Stimulated activated CD8-positive, alpha-beta memory T cell treated with anti-CD3 and anti-CD28 coated beads, Interleukin-4, amount 100 ng/mL, for 24 hours (primary cell): ENCODE measurements at places on chromosomes 3 and 15.

DNA sequence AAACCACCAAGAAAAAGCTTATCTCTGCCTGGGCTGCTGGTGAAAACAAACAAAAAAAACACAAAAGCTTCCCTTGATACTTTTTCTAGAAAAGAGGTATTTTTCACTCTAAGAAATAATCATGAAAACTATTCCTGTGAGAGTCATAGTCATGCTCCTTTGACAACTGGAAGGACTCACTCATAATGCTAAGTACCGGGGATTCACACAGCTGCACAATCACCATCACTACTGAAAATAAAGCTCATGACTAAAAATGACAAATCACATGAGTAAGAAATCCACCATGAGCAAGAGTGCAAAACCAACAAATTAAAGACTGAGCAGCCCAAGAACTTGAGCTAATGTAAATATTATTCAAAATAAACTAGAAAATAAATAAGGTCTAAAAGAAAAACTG, 10.6 kb upstream of the POU1F1 start:
- DNase-seq, result no peak

DNA sequence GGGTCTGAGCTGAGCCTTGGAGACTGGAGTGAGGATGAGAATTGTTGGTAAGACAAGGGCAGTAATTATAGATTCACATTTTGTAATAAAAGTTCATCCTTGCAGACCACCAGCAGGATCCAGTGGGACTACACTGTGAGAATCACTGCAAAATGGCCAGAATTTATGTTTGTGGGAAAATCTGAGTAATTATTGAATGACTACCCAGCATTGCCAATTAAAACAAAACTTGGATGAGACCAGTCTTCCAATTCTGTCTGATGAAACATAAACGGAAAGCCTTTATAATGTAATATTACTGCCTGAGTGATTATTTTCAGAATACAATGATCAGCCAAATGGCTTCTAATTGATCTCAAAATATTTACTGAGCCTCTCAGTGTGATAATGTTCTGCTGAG, 323.3 kb upstream of the C2CD4B start:
- DNase-seq, result no peak

DNA sequence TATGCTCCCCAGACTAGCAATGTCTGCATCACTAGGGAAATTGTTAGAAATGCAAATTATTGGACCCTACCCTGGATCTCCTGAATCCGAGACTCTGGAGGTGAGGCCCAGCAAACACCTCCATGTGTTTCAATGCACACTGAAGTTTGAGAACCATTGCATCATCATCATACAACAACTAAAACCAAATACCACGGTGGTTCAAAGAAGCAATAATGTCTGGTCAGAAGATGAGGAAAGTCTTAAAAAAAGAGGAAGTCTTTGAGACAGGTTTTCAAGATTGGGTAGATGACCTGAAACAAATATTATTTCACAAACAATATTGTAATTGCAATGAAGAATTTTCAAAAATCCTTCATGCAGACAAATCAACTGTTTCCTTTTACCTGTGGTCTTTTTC, 60.3 kb upstream of the TRA2B start:
- DNase-seq, result no peak

- no peak for DNase-seq
Measured at GRCh38 chr15:97684249-97684648, 276.3 kb upstream of the ARRDC4 start.

DNA sequence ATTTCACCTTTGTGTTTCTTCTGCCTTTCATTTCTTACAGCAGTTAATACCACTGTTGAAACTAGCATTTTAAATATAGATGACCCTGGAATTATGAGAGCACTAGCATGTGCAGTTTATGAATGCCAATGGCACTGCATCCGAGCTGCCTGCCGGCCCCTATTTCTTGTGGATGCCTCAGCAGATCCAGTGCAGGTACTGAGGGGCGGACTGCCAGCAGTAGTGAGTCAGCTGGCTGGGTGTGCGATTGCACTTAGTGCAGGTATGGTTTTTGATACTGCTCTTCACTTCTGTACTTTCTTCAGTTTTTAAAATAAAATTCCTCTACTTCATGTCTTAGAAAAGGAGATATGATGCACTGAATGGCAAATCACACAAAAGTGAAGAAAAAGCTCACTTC, 453.0 kb downstream of the DIPK2A start:
- no peak for DNase-seq

GRCh38 chr3:84125201-84125721, 833.5 kb upstream of the CADM2 start:
- no peak for DNase-seq

DNA sequence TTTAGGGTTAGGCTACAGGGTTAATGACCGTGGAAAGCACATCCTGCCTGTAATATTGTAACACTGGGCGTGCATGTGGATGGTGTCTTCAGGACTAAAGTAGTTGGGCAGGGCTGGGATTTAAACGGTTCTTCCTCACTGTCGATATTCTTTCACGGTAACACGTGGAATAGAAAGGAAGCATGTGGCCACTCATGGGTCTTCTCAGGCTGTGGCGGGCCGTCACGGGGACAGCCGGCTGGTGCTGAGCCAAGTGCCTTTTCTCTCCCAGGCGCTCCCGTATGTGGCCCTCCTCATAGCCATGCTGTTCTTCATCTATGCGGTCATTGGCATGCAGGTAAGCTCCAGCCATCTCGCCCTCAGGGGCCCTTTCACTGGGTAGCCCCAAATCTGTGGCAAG, 73.7 kb downstream of the CHDH start:
- DNase-seq, result no peak

DNA sequence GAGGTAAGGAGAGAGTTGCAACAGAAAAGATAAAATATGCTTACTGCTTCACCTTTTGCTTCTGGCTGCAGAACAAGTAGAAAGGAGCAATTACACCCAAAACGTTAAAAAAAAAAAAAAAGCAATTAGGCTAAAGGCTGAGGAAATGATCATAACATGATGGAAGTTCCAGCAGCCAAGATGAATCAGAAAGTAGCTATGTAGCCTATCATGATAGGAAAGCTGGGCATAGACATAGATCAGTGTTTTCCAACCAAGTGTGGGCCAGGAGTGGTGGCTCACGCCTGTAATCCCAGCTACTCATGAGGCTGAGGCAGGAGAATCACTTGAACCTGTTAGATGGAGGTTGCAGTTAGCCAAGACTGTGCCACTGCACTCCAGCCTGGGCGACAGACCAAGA, 52.6 kb downstream of the AGTR1 start:
- no peak for DNase-seq

GRCh38 chr3:106215047-106215446, 346.2 kb upstream of the CBLB start:
- DNase-seq, result peak; percentile 20

GRCh38 chr3:9727041-9727595, 4.4 kb upstream of the BRPF1 start:
- no peak for DNase-seq

DNA sequence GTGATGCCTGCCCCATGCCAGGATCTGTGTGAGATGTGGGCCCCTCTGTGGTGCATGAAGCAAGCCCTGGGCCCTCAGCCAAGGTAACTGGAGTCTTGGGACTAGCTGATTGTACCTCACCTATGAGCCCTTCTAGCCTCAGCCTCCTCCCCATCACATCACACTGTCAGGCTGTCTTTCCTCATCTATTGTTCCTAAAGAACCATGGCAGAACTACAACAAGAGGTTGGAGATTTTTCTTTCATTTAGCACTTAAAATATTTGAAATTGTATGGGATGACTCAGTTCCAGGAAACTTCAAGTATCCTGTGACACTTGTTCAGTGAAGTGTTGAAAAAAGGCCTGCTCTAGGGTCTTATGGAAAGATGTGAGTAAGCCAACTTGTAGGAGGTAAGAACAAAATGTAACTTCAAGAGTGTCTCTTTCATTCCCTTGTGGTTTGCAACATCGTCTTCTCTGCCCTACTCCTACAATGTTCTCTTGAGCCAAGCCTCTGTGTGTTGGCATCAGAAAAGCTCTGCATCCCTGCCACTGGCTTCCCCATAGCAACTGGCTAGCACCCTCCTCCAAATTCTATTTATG, 58.7 kb upstream of the TIPARP start:
- no peak for DNase-seq

DNA sequence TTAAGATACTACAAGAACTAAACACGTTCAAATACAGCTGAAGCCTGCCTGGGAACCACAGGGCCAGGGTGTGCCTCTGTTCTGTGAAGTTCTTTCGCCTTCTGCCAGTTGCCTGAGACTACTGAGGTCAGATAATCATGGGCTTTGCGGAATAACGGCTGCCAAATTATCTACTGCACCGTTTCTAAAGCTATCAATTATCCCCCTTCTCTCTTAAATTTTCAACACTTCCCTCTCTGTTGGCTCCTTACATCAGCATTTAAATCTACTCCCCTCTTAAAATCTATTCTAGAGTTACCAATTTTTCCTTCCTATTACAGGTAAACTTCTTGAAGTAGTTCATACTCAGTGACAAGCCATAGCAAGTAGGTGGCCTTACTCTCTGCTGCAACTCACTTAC, 6.2 kb upstream of the NEO1 start:
- no peak for DNase-seq

DNA sequence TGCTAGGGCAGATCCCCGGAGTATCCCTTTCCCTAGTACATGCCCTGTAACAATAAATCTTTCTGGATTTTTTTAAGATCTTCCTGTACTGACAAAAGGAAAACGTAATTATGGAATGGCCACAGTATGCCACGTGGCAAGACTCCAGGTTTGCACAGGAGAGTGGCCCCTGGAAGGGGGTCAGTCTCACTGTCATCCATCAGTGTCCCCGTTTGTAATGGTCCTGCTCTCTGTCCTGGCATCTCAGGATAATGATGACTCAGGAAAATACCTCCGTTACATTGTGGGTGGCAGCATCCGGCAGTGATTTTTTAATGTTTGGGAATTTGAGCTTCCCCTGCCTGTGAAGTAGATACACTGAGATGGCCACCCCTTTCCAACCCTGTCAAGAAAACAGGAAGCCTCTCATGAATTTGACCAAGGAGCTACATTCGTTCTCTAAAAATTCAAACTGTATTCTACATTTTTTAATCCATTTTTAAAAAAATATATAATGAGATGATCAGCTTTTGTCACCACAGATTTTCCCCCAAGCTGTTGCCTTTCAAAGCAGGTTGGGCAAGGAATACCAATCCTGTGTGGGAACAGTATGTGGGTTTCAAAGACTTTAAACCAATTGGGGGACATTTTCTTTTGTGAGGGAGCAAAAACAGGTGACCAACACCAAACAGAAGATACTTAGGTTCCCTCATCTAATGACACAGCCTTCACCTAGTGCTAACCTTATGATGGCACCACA, 110.4 kb downstream of the C3orf70 start:
- DNase-seq, result no peak

- DNase-seq, result no peak
Measured at GRCh38 chr15:26679927-26680326, 92.9 kb downstream of the GABRB3 start.

DNA sequence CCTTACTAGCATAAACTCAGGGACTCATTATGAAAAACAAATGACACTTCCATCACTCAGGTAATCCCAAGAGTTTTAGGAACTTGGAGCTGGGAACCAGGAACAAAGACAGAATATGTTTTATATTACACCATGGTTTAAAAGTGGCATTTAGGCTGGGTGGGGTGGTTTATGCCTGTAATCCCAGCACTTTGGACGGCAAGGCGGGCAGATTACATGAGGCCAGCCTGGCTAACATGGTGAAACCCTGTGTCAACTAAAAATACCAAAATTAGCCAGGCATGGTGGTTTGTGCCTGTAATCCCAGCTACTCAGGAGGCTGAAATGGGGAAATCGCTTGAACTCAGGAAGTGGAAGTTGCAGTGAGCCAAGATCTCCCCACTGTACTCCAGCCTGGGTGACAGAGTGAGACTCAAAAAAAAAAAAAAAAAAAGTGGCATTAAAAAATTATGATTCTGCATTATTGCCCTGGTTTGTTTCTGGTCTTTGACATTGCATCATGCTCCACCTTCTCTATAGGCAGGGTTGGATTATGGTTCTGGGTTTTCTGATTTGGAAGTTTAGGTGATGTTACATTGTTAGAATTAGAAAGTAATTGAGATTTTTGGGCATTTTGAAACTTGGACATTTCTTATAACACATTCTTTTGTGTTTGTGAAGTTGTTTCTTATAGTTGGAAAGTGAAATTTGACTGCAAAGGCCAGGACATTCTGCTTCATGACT, 19.0 kb downstream of the SQOR start:
- no peak for DNase-seq

- no peak for DNase-seq
Measured at GRCh38 chr3:14463330-14464140, 61.1 kb downstream of the SLC6A6 start.

GRCh38 chr15:89980896-89981295, 20.2 kb upstream of the ZNF710 start:
- no peak for DNase-seq

DNA sequence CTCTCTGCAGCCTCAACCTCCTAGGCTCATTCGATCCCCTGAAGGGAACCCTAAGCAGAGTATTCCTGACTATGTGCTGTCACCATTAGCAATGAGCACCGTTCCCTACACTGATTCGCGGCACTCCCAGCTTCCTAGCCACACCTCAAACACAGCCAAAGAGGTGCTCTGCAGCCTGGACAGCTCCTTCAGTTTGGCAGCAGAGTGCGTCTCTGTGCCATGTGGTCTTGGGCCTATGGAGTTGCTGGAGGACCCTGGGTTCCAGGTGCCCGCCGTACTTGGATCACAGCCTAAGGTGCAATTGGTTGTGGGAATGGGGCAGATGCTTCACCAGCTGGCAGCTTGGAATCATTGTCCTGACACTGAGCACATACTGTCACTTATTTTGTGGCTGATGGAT, 17.3 kb upstream of the IL12A start:
- DNase-seq, result no peak

DNA sequence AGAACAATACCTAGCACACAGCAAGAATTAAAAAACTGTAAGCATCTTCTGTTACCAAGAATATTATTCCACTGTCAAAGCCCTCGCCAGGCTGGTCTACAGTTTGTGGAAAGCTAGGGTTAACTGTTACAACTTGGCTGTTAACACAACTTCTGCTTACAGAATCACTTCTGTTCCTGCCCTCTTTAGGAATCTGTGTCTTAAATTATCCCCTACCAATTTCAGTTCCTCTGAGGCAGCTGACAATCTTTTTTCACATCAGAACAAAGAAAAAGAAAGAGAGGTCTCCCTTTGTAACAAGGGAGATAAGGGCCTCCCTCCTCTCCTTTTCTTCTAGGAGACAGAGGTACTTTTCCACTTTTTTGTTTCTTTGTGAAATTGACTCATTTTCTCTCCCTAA, 188.9 kb downstream of the FMN1 start:
- DNase-seq, result no peak

DNA sequence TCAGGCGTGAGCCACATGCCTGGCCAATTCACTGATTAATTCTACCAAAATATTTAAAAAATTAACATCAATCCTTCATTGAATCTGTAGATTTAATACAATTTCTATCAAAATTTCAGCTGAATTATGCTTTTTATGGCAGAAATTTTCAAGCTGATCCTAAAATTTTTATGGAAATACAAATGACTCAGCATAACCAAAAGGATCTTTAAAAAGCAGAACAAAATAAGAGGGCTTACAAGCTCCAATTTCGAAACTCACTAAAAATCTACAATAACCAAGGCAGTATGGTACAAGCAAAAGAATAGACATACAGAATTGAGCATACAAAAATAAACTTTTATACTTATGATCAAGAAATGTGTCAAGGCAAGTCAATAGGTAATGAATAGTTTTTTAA, 180.4 kb upstream of the CTNNB1 start:
- DNase-seq, result no peak

GRCh38 chr3:144865948-144866347, 894.3 kb downstream of the DIPK2A start:
- DNase-seq, result no peak

- no peak for DNase-seq
Measured at GRCh38 chr3:61701011-61701410, 139.6 kb downstream of the PTPRG start.

GRCh38 chr3:174191380-174191779, 667.8 kb upstream of the NAALADL2 start:
- DNase-seq, result no peak
